Peyer's patch (tissue), 4 donors: ENCODE measurements at places on chromosomes 3 and 15.

GRCh38 chr3:114789803-114790202 lies 357.3 kb downstream of the ZBTB20 start:
- DNase-seq, result no peak

DNA sequence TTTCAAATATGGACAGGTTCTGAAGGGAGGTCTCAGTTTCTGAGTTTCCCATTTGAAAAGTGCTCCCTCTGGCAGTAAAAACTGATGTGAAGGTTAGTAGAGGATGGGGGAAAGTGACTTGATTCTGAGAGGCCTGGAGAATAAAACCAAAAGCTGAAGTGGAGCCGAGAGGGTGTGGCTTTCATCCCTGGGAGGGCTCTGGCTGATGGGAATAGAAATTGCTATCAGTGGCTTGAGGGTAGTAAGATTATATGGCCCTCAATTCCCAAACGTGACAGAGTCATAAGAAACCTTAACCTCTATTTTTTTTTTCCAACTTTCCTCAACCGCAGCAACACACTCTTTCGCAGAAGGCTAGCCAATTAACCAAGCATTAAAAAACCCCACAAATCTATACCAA lies 185.9 kb downstream of the MEIS2 start:
- no peak for DNase-seq

- DNase-seq, result no peak
Observed at GRCh38 chr3:41304593-41304992, 105.3 kb downstream of the CTNNB1 start.

DNA sequence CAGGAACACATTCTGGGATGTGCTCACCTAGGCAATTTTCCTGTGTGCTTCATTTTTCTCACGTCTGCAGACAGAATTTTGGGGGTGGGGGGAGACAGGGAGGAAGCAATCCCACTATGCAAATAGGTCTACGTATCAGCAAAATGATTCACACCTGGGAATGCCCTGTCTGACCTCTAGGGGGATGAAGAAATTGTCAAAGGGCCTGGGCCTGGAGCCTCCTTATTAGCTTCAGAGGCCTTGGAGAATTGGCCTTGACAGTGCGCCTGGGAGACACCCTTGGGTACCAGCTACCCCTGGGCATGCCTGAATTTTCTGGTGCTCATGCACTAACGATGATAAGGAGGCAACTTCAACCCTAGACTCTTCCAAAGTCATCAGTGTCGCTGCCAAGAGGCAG lies 207.5 kb downstream of the CADPS start:
- no peak for DNase-seq

GRCh38 chr3:146110161-146110560 lies 50.8 kb downstream of the PLOD2 start:
- no peak for DNase-seq

DNA sequence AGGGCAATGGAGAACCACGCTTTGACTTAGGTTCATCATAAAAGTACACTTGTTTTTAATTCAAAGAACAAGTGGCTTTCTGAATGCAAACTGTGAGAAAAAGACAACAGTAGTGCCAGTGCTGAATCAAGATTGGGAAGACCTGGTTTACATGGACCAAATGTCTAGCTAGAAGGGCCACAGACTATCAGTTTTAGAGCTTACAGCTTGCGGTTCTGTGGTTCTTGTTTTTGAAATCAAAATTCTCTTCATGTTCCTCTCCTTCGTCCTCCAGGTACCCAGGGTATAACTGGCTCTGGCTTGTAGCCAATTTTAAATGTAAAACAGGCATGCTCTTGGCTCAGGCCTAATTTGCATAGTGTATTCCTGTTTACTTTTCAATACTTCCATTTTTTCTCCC lies 124.6 kb downstream of the TGFBR2 start:
- no peak for DNase-seq

GRCh38 chr15:53658255-53658654 lies 101.2 kb downstream of the WDR72 start:
- no peak for DNase-seq

DNA sequence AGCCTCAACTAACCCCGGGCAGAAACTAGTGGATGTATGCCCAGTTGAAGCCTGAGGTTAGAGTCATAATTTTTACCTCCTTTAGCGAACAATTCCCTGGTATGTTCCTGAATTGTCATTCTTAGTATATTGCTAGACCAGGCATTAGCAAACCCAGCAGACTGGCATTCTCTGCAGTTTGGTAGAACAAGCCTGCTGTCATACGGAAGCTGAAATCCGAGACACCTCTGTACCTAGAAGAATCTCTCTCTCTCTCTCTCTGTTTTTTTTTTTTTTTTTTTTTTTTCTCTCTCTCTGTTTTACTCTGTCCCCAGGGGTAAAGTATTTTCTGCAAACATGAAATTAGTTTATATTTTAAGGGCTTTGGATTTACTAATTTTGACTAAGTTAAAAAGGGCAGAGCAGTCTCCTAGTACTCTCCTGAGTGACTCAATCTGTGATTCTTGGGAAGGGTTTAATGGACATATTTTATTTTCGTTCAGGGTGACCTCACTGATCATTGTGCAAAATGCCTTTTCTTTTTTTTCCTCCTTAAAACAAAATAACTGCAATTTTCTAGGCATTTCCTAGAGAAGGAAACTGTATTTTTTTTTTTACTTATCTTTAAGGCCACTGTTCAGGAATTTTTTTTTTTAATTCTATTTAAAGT lies 133.6 kb upstream of the ICE2 start:
- DNase-seq, result no peak

DNA sequence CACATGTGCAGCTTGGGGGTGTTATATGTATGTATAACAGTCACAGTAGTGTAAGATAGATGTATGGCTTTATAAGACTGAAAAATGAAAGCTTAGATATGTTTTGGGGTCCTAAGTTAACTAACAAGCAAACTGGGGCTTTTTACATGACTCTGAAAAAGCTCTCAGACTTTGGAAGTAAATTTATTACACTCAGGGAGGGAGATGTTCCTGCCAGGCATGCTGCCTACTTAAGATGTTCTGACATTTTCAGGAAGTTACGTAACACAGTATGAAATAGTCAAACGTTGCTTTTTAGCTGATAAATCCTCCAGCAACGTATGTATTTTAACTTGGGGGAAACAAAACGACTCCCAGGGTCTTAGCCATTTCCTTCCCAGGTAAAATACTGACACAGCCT lies 1.7 kb upstream of the IFT57 start:
- DNase-seq, result no peak

GRCh38 chr3:18297126-18297525 lies 128.0 kb downstream of the SATB1 start:
- DNase-seq, result no peak

DNA sequence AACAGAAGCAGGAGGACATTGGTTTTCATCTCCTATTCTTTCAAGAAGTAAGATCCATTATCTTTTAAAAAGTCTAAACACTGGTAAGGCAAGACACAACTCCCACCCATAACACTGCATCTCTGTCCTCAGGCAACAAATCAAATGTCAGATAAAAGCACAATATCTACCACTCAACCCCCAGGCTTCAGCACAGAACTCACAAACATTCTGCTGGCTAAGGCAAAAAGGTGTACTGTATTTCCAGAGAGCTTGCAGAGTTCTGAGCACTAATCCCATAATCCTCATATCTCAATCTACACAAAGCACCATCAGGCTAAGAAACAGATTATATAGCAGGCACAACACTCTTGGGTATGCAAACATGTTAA lies 20.9 kb downstream of the RAF1 start:
- DNase-seq, result no peak

GRCh38 chr3:48270306-48270705 lies 29.4 kb downstream of the ZNF589 start:
- DNase-seq, result no peak

GRCh38 chr3:40827226-40827625 lies 302.5 kb downstream of the ZNF621 start:
- no peak for DNase-seq

DNA sequence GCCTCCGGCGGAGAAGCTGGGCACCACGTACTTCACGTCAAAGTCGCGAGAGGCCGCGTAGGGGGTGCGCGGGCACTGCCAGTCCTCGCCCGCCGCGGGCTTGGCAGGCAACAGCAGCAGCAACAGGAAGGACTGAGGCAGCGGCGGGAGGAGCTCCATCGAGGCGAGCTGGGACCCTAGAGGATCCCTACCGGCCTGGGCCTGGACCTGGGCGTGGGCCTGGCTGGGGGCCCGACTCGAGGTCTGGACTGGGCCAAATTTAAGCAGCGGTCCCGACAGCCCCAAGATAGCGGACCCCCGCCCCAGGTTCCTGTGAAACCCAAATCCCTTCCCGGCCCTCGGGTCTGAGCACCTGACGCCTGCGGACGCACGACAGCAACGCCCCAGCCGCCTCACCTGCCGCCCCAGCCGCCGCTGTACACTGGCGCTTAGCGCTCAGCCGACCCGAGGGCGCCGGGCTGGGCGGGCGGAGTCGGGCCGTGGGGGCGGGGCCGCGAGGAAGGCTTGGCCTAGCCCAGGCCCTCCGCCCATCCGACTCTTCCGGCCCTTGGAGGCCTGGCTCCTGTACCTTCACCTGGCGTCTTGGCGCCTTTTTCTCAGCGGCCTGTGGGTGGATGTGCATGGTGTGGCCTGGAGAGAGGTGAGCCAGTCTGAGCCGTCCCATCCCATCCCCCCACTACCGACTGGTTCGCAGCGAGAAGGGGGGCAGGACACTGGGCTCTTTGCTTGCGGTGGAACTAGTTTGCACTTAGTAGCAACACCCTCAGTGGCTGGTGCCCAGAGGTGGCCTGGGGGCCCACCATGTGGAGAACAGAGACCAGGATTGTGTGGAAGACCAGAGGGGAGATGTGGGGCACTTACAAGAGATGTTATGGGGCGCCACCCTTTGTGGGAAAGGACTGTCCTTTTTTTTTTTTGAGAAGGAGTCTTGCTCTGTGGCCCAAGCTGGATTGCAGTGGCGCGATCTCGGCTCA lies at the start of gene MST1R:
MST1R (minus strand) TSS at position 423 of the 974 bp plus-strand sequence; CDS start at position 159, 264 bp downstream.
- peak; percentile 80 for DNase-seq

- no peak for DNase-seq
Observed at GRCh38 chr3:129399895-129400357, 28.5 kb downstream of the EFCAB12 start.

- DNase-seq, result no peak
Observed at GRCh38 chr15:65164139-65164538, 21.0 kb downstream of the CLPX start.

DNA sequence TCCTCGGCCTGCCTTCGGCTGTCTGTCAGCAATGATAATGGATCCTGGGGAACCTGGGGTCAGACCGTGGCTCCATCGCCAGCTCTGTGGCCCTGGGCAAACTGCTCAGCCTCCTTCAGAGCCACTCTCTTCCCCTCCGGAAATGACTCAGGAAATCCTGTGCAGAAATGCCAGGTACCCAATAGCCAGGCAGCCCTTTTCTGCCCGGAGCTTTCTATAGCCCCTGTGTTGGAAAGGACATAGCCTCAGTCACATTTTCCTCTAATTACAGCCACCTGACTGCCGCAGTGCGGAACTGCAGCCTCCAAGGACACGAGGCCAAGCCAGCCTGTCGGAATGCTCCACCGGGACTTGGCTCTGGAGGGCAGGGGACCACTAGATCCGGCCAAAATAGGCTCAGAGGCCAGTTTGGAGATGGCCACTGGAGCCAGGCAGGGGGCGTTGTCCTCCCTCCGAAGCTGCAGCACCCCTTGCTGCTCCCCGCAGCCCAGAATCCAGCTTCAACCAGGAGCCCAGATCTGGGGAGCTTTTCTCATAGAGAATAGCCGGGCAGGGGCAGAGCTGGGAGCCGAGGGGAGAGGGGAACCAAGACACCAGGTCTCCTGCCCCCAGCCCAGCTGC lies 11.6 kb upstream of the ZXDC start:
- DNase-seq, result no peak

GRCh38 chr3:37770938-37771918 lies 90.5 kb upstream of the CTDSPL start:
- DNase-seq, result no peak
